Tibial artery (tissue), 4 donors: ENCODE measurements at places on chromosomes 12 and 14.

DNA sequence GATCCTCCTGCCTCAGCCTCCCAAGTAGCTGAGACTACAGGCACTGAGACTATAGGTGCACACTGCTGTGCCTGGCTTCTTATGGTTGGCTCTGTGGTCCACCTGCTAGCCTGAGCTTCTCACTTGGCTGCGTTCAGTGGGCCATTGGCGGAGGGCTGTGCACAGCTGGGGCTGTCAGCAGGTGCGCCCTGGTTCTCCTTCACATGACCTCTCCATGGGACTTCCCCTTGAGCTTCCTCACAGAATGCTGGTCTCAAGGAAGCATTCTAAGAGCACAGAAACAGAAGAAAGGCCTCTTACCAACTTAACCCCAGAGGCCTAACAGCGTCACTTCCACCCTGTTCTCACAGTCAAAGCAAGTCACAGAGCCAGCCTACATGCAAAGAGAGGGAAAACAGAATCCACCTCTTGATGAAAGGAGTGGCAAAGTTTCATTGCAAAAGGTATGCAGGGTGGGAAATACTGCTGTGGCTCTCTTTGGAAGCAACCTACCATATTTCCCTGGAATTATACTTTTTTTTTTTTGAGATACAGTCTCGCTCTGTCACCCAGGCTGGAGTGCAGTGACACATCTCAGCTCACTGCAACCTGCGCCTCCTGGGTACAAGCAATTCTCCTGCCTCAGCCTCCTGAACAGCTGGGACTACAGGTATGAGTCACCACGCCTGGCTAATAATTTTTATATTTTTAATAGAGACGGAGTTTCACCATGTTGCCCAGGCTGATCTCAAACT lies 9.3 kb downstream of the RILPL2 start:
- no peak for DNase-seq

DNA sequence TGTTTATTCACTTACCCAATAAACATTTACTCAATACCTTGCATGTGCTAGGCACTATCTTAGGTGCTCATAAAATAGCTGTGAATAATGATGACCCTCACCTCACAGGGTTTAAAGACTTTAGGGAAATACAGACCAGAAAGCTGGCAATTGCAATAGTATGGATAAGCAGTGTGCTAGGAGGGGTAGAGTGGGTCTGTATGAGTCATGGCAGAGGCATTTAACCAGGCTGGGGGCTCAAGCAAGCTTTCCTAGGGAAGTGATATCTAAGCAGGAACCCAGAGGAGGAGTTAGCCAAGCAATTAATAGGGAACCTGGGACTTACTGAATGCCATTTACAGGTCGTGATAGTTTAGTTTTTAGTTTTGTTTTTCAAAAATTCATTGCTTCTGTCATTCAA lies 123.9 kb upstream of the CCDC198 start:
- no peak for DNase-seq

DNA sequence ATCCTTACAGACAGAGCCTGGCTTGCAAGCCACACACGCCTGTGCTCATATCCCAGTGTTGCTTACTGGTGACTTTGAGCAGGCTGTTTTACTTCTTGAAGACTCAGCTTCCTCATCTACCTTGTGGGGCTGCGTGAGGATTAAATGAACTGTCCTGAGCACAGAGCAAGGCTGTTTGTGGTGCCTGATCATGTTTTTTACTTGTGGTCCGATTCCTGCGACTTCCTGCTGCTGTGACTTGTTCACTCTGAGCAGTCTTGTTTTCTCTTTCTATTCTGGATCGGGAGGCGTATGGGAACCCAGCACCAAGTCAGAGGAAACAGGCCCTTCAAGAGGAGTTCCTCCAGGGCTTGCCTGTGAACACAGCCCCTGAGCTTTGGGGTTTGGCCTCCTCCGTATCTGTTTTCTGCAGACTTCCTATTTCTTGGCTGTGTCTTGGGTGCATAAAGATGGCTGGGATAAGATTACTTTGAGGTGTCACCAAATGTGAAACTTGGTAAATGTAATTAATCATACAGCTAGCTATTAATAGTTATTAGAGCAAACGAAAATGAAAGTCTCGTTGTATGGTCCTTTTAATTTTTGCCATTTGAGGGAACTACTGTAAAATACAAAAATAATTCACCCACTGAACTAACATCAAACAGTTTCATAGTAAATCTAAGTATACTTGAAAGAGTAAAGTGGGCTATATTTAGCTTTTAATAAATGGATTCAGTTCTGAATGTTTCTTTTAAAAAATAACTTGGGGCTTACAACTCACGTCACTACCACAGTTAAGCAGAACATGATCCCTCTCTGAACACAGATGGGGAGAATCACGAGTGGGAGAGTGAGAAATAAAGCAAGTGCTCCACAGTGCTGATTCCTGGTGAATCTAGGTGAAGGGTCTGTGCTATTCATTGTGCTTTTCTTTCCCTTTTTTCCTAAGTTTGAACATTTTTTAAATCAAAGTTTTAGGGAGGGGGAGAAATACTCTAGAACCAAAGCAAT lies 251.5 kb downstream of the FOXN3 start:
- DNase-seq = no peak

DNA sequence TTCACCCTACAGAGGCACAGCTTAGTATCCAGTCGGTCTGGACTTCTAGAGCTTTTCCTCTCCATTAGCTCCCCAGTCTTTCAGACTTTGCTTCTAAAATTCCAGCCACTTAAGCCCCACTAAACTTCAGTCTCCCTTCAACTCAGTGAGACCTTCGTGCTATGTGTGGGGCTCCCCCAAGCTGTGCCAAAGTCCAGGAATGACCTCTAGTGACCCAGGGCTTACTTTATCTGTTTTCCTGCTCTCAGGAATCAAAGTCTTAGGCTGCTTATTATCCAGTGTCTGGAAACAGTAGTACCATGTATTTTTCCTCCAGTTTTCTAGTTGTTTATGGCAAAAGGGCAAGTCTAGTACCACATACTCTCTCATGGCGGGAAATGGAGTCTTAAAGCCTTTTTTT lies 77.8 kb downstream of the IFT43 start:
- DNase-seq = no peak

- DNase-seq = no peak
Observed at GRCh38 chr12:7695566-7696197, at the start of gene GDF3. Gene GDF3, minus strand, starts transcription at chr12:7695775. Its CDS starts 47 bp downstream, at chr12:7695728.

- DNase-seq = no peak
Observed at GRCh38 chr14:23831596-23831995, 122.0 kb upstream of the DHRS4 start.

DNA sequence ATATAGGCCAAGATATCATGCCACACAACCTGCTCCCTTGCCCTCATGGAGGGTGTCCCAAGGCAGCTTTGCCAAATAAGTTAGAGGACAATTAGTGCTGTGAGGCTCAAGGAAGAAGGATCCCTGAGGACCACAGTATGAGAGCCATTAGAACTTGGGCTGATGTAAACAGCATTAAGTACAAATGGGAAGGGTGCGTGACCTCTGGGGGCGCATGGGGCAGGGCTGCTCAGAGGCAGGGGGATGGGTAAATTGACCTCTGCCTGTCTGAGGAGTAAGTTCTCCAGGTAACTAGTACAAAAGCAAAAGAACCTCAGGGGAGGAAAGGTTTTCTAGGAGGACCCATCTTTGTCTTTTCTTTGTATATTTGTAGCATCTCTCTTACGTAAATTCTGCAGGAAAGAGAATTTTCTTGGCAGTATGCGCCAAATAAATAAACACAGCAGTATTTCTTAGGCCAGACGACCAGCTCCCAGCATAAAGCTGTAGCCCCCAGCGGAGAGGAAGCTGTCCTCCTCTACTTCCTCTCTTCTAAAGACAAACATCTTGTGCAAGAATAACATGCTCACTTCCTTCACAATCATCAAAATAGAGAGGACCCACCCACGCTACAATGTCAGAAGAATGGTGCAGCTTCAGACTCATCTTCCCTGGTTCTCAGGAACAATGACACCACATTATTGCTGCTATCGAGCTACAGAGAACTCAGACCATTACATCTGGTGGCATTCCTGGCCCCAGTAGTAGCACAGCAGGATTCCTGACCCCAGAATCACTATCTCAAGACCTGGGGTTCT lies 16.4 kb upstream of the VWF start:
- peak; percentile 30 for DNase-seq

DNA sequence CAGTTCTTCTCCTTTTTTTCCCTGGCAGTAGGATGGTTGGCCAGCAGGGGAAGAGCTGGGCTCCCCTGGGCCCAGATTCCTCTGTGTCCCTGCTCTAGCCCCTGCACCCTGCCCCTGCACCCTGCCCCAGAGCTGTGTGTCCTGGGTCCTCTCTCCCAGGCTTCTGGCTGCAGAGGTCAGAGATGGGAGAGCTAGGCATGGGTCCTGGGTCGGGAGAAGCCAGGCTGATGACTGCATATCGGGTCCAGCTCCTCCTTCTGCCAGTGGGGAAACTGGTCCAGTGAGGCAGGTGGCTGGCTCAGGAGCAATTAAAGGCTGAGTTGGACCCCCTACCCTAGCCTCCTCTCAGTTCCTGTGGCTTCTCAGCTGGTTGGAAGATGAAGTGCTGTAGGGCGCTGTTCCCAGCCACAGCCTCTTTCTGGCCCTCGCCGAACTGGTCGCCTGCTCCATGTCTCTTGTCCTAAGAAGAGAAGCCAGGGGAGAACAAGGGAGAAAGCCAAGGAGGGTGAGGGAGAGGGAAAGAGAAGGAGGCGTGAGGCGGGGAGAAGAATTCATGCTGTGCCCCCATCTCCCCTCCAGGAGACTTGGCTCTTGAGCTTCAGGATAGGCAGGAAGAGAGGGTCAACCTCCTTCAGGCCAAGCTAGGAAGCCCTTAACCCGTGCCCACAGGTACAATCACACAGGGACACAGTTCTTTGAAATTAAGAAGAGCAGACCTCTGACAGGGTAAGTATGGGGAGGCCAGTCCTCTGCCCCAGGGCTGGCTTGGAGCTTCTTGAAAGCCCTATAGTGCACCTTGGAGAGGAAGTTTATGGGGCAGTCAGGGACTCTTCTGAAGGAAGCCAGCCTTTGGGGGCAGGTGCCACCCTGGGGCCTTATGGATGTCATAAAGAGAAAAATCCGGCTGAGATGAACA lies 9.5 kb downstream of the VASH1 start:
- DNase-seq = no peak

DNA sequence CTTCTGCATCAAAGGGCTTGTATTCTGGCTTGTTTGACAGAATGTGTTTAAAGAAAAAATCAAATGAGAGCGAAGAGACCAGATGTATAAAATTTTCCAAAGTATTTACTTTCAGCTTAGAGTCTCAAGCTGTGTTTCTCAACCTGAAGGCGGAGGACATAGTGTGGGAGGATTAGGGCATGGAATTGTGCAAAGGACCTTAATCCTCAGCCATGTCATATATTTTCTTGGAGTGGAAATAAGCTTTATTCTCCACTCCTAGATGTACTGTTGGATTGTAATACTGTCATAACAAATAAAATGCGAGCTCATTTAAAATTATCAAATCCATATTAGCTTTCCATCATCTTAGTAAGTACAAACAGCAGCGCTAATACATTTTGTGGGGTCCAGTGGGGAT lies 154.0 kb downstream of the PAH start:
- DNase-seq = no peak

GRCh38 chr12:21509768-21510167 lies 8.2 kb downstream of the GOLT1B start:
- DNase-seq = no peak
